Skin of body (tissue), 3 donors: ENCODE measurements at places on chromosomes 3 and 15.

DNA sequence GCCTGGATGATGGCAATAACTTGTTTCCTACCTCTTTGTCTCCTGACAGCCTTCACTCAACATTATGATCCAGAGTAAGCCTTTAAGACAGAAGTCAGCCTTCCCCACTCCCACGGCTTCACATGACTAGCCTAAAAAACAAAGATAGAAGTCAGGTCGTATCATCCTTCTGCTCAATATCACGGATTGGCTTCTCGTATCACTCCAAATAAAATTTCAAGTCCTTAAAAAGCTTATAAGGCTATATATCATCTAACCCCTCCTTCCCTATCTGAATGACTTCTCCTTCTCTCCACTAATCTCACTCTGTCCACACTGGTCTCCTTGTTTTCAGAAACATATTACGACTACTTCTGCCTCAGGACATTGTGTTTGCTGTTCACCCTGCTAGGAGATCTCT is 47.7 kb upstream of the AP4E1 start:
- DNase-seq, result no peak

- DNase-seq, result no peak
Measured at GRCh38 chr3:171556574-171557145, 96.5 kb upstream of the TNIK start.

DNA sequence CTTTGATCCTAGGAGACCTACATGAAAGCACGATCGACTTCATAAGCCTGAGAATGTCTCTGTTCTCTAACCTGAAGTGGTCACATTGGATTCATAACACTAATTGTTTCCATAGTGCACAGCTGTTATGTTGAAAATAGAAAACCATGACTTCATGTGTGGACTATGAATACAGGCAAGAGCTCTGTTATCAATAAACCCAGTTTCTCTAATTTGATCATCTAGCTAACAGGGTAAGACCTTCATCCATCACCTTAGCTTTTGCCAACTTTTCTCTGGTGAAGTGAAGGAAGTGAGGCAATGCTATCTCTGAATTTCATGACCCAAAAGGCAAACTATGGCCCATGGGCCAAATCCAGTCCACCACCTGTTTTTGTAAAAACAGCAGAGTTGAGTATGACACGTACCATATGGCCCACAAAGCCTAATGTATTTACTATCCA is 27.2 kb downstream of the ABI3BP start:
- peak; percentile 75 for DNase-seq

- no peak for DNase-seq
Measured at GRCh38 chr3:125213364-125213755, 812 bp upstream of the SLC12A8 start.

DNA sequence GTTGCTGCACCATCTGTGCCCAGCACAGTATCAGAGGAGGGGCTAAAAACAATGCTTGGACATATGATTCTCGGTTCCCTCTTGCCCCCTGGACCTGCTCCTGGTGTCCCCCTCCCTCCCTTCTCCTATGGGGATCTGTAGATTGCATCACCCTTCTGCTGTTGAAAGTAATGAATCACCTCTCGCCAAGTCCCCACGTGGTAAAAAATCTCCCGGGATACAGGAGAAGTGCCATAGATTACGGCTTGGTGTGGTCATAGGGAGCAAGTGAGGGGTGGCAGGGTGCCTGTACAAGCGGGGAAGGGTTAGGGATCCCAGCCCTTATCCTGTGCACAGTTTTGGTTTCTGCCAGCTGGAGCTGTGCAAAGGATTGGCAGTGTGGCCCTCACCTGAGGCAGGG is 37.7 kb downstream of the AMOTL2 start:
- no peak for DNase-seq

DNA sequence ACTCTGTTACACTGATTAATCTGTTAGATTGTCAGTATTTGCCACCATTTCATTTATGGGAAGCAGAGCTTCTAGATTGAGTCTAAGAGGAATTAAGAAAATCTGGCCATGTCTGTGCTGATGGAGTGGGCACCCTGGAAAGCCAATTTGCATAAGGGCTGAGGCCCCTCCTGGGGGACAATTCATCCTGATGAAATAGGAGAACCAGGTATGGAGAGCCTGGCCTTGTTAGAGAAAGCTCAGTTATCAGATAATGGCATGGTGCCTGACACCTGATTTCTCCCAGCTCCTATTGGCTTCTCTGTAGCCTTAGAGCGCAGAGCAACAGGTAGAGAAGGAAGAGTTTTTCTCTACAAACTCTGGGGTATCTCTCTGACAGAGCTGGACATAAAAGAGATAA is 114.2 kb downstream of the EBLN2 start:
- DNase-seq, result no peak
